ENCODE measurements at places on chromosomes 6 and 20.
A peak's percentile ranks its signal among the peaks of the same experiment; 100 is the strongest.

GRCh38 chr20:44089987-44090674, 96.9 kb downstream of the JPH2 start:
- peak; percentile 59 for DNase-seq

DNA sequence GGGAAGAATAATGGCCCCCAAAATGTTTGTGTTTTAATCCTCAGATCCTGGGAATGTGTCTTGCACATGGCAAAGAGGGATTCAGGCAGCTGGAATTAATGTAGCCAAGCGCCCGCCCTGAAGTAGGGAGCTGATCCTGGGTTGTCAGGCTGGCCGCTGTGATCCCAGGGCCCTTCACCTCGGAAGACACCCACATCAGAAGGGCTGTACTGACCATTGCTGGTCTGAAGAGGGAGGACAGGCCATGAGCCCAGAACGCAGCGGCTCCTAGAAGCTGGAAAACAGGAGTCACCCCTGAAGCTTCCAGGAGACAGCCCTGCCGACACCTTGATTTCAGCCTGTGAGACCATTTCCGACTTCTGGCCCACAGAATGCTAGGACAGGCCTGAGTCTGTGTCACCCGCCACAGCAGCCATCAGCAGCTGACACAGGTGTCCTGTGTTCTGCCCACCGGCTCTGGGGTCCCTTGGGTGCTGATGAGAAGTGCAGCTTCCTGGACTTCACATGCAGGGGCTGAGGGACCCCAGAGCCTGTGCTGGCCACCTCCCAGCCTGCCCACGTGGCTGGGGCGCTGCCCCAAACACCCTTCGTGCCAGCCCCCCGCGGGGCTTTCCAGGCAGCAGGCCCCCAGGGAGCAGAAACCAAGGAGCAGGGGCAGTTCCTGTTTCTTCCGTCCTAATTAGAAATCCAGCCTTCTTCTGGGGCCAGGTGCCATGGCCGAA, 86.3 kb downstream of the ERMARD start:
- DNase-seq: no peak

GRCh38 chr20:3010985-3011723, 32.3 kb upstream of the GNRH2 start:
- peak; percentile 53 for DNase-seq

GRCh38 chr6:55379895-55380294, 52.6 kb downstream of the GFRAL start:
- DNase-seq: no peak

GRCh38 chr6:43817192-43817591, 47.2 kb downstream of the VEGFA start:
- DNase-seq: peak; percentile 49

- DNase-seq: peak; percentile 4
Observed at GRCh38 chr6:164928057-164928727, 381.2 kb downstream of the C6orf118 start.

DNA sequence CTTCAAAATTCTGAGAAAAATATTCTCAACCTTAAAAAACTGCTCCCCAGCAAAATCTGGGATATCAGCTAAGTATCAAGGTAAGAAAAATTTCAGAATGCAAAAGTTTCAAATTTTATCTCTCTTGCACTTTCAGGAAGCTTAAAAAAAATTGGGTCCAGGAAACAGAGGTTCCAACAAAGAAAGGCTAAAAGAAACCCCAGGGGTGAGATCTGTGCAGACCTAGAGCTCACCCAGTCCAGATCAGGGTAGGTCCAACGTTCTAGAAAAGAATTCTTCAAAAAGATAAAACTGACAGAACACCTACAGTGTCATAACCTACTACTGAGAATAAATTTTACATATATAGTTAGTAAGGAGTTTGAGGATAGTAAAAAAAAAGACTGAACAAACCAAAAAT, 23.5 kb downstream of the ILRUN start:
- DNase-seq: no peak

DNA sequence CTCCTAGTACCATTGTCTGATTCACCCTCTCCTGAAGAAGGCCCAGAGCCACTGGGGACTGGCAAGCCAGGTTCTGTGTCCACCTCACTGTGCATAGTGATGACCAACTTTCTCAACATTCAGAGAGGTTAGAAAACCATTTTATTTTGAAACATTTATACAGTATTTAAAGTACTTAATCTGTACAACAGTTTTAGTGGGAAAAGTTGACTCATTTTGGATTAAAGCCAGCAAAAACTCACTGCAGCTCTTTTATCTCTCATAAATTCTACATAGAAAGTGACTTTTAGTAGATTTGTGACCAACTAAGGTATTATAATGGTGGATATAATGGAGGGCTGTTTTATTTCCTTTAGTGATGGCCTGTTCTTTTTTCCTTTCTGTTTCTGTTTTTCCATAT, 9.7 kb downstream of the TULP4 start:
- peak; percentile 15 for DNase-seq

GRCh38 chr6:89454300-89454699, 21.3 kb downstream of the ANKRD6 start:
- no peak for DNase-seq

- DNase-seq: no peak
Observed at GRCh38 chr6:29710281-29710941, 12.8 kb upstream of the HLA-F start.

DNA sequence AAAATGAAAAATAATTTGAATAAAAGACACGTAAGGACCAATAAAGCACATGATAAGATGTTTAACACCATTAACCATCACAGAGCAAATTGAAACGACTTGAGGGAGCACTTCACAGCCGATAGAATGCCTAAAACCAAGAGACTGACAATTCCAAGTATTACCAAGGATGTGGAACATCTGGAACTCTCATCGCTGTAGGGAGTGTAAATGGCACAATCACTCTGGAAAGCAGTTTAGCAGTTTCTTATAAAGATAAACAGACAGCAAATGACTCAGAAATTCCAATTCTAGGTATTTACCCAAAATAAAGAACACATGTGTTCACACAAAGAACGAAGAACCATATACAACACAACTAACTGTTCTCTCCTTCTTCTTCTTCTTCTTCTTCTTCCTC, 8.5 kb upstream of the UBD start:
- DNase-seq: no peak

DNA sequence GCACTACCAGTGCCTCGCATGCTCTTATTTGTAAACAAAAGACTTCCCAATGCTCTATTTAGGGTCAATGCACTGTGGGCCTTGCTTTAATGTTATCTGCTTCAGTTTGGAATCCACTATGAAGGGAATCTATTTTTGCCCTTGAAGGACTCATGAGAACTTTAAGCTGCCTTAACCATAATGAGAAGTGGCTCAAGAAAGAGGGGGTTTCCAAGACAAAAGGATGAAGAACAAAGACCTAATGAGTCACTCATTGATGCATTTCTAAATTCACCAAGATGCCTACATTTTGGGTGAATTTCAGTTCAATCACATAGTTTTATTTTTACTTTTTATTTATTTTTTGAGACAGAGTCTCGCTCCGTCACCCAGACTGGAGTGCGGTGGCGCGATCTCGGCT, 228.2 kb downstream of the LY86 start:
- DNase-seq: no peak

GRCh38 chr6:142429195-142429594, 127.4 kb downstream of the ADGRG6 start:
- no peak for DNase-seq
